ENCODE measurements at places on chromosomes 13 and 19.

- DNase-seq = no peak
These were observed 11.3 kb downstream of the RFX2 start for GRCh38 chr19:6099033-6099432.

DNA sequence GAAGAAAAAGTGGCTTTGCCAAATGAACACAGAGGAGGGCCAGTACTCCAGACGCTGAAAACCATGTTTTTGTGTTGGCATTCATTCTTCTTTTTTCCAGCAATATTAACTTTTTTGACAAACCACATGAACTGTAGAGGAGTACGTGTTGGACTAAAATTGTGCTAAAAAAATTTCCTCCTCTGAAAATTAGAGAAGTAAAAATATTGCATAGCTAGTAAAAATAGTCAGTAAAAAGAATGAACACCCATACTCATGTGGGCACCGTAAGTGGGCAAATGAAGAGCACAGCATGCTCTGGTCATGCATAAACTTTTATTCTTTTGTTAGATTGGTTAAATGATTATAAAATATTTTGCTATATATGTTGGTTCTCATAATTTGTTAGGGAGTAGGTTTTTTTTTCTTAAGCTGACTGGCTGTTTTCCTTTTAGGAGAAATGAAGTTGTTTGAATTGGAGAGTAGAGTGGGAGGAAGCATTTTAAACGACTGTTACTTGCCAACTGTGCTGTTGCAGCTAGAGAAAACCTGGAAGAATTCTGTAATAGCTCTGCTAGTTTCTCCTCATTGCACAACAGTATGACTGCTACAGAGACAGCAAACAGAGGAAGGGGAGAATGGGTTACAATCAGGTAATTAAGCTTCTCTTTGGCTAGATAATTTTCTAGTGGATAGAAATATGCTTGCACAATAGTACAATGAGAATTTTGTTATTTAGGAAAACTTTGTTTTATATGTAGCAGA is 222.4 kb downstream of the KCTD12 start:
- DNase-seq = no peak

- peak; percentile 54 for DNase-seq
These were observed 6.9 kb downstream of the UPK1A start for GRCh38 chr19:35673121-35673804.

DNA sequence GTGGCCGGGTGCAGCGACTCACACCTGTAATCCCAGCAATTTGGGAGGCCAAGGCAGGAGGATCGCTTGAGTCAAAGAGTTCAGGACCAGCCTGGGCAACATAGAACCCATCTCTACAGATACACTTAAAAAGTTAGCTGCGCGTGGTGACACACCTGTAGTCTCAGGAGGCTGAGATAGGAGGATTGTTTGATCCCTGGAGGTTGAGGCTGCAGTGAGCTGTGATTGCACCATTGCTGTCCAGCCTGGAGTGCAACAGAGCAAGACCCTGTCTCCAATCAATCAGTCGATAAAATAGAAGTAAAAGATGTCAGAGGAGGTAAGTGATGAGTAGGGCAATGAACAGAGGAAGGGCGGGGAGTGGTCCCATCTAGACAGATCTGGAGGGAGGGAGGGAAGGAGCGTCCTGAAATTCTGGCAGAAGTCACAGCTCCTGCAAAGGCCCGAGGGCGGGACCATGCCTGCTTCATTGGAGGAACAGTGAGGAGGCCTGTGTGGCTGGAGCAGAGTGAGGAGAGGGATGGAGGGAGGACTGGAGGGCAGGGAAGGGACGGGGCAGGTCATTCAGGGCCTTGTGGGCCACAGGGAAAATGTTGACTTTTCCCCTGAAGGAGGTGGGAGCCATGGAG is 9.7 kb downstream of the SMIM24 start:
- DNase-seq = no peak

DNA sequence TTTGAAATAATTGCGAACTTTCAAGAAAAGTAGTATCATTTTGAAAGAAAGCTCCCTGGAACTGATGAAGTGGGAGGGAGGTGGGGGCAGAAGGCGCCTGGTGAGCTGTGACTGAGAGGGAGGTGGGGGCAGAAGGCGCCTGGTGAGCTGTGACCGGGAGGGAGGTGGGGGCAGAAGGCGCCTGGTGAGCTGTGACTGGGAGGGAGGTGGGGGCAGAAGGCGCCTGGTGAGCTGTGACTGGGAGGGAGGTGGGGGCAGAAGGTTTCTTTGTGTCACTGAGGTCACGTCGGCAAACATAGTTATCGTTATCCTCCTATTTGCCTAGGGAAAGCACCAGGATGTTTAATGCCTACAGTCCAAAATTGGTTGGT is 24.2 kb downstream of the C2CD4C start:
- no peak for DNase-seq

DNA sequence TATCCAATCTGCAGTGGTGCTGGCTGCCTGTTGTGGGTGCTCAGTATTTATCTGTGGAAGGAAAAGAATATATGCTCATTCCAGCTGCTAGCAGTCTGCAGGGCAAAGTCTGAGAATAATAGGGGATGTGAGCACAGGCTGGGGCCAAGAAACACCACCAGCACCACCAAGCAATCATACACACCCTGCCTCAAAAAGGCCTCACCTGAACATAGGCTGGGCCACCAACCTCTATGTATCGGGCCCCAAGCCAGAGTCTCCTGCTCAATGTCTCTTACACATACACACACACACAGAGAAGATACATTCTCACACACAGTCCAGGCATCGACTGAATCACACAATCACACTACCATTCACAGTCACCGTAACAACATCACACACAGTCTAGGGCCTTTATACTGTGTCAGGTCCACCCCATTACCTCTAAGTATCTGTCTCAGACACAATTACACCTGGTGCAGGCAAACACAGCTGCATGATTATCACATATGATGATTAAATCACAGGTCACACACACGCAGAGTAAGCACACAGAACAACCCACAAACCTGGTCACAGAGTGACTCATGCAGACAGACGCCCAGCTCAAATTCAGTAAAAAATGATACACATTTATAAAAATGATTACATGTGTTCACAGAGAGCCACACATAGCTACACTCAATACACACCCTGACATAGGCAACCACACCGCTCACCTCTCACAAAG is 1.3 kb upstream of the ZSCAN22 start:
- no peak for DNase-seq

DNA sequence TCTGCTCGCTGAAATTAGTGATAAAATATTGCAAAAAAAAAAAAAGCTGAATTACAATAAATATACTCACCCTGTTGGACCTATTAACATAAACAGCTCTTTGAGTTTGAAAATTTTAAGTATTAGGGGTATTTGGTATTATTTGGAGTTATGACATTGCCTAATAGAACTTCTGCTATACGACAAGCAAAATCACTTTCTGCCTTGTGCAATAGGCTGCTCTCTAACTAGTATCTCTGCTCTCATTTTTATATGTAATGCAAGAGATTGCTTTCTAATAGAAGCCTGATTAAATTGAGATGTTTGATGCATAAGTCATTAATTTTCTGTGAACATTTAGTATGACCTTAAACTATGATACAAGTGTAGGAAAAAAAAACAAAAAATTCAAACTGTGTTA is 5.3 kb downstream of the RGS9BP start:
- DNase-seq = no peak

- DNase-seq = no peak
These were observed 7.1 kb downstream of the HNRNPM start for GRCh38 chr19:8451885-8452284.

DNA sequence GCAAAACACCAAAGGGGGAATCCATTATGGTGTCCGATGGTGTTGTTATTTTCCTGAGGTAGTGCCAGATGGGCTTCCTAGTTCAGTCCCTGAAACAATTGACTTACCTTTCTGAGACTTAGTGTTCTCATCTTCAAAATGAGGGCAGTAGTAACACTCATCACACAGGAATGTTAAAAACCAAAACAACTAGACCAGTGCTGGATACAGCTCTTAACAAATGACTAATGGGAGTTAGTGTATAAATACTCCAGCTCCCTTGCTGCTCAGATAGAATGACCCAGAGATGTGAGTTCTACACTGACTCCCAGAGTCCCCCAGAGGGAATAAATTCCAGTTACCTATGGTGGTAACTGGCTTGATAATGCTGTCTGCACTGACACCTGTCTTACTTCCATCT is 49.9 kb downstream of the MBD3L2B start:
- no peak for DNase-seq

- no peak for DNase-seq
These were observed 1516.7 kb upstream of the PCDH20 start for GRCh38 chr13:62932256-62932883.

- DNase-seq = no peak
These were observed 108.1 kb upstream of the GJB6 start for GRCh38 chr13:20340136-20340758.

- DNase-seq = no peak
These were observed 19.0 kb upstream of the ZNF566 start for GRCh38 chr19:36508325-36508724.

GRCh38 chr13:35782793-35783192 is 306.3 kb upstream of the MAB21L1 start:
- no peak for DNase-seq

DNA sequence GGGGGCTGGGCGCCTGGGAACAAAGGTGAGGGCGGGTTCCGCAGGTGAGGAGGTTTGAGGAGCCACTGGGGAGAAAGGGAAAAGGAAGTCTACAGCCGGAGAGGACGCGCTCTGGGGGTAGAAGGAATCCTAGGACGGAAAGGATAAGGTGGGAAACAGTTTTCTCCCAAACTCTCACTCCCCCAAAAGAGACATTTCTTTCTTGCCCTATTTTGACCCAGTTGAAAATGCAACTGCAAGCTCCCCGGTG is 651 bp upstream of the POLR1D start:
- no peak for DNase-seq

DNA sequence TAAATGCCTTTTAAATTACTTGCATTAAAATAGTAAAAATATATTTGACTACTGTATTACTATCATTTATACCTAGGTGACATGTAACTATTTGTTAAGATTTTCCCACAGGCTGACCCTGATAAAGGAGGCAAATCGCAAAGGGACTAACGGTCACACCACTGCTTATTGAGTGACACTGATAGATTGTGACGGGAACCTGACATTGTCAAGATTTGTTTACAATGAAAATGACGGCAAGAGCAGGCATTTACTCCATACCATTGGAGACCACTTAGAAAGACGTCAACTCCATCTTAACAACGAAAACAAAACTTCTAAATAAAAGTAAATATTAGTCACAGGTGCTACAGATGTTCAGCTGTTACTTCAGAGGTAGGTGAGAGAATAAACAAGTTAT is 289.0 kb downstream of the DACH1 start:
- DNase-seq = no peak

GRCh38 chr19:47598407-47599349 is 10.3 kb upstream of the BICRA start:
- DNase-seq = peak; percentile 88

DNA sequence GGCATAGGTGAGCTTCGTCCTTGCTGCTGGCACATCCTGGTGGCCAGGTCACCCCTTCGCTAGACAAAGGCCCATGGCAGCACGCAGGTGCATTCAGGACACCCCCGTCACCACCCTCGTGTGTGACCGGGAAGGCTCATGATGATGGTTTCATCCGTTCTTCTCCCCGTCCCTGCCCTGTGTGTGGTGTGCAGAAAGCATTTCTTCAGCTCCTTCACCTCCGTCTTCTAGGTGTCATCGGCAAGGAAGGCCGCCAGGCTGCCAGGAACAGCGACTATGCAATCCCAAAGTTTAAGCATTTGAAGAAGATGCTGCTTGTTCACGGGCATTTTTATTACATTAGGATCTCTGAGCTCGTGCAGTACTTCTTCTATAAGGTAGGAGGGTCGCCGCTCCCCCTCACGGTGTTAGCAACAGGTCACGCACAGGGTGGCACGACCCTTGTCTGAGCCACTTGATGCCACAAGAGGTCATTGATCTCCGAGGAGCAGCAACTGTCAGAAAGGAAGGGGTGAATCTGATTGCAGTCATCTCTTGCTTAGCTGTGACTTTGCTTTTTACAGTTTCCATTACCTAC is 111.0 kb upstream of the MCF2L start:
- no peak for DNase-seq

GRCh38 chr19:397321-397720 is 11.6 kb downstream of the C2CD4C start:
- DNase-seq = no peak

- peak; percentile 15 for DNase-seq
These were observed 45.6 kb upstream of the UBE2L5 start for GRCh38 chr13:30376426-30377311.

DNA sequence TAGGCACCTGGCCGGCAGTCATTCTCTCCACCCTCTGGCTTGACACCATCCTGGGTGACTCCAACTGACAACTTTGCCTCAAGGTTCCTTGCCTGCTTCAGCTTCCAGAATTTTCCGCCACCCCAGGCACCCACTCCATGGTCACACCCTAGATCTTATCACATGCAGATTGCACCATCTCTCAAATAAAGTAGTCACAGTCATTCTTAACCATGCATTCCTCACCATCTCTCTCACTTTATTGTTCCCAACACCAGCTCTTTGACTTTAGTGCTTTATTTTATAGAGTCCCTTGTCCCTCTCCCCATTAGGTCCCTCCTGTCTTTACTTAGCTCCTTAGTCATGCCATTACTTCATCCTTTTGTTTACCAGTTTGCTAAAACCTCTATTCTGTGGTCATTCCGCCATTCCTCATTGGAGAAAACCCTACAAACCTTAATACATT is 351.7 kb downstream of the SPRY2 start:
- DNase-seq = peak; percentile 4

DNA sequence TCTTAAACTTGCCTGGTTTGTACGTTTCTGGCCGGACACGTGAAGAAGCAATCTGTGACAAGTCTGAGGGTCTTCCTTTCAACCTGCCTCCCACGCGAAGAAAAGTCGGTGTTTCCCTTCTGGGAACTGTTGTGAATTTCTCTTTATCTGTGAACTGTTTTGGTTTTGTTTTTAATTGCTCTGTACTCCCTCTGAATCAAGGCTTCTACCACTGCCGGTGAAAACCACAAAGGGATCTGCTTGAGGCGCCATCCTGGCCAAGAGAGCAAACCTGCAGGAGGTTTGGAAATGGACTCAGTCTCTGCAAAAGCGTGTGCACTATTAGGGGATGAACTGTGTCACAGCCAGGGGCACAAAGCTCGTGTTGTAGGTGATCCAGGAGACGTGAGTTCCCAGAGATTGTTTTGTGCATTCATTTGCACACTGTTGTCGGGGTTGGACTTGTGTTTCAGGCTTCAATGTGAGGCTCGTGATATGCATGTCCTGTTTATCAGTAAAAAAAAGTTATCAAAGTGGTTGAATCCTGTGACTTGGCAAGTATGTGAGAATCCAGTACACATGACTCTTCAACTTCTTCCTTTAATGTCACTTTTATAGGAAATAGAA is 9.7 kb downstream of the SIGLEC8 start:
- DNase-seq = no peak
